Fibroblast of the conjunctiva (primary cell): ENCODE measurements at places on chromosomes 11 and 22.

- DNase-seq: no peak
Measured at GRCh38 chr11:46604796-46605195, 11.0 kb upstream of the AMBRA1 start.

- DNase-seq: no peak
Measured at GRCh38 chr11:77503006-77503405, 29.1 kb upstream of the PAK1 start.

DNA sequence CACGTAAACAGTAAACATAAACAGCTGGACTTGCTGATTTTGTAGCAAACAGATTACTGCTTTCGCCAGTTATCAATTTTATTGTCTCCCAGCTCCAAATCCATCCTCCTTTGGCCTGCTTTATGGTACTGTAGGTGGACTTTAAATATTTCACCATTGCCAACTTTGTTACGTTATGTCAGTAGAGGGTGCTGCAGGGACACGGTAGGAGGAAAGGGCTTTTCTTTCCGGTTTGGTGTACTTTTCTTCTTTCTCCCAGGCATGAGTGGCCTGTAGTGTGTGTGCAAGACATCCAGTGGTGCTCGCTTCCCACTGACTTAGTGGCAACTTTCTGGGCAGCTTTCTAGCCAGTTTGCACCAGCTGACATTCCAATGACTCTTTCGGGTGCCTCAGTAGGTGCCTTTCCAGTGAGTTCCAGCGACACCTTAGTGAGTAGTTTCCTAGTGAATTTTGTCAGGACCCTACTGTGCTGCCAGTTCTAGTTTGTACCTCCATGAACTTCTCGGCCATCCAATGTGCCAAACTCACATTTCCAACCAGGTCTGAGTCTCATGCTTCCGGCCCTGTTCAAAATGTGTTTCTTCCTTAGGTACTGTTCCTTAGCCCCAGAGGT lies 267.6 kb upstream of the TENM4 start:
- no peak for DNase-seq

DNA sequence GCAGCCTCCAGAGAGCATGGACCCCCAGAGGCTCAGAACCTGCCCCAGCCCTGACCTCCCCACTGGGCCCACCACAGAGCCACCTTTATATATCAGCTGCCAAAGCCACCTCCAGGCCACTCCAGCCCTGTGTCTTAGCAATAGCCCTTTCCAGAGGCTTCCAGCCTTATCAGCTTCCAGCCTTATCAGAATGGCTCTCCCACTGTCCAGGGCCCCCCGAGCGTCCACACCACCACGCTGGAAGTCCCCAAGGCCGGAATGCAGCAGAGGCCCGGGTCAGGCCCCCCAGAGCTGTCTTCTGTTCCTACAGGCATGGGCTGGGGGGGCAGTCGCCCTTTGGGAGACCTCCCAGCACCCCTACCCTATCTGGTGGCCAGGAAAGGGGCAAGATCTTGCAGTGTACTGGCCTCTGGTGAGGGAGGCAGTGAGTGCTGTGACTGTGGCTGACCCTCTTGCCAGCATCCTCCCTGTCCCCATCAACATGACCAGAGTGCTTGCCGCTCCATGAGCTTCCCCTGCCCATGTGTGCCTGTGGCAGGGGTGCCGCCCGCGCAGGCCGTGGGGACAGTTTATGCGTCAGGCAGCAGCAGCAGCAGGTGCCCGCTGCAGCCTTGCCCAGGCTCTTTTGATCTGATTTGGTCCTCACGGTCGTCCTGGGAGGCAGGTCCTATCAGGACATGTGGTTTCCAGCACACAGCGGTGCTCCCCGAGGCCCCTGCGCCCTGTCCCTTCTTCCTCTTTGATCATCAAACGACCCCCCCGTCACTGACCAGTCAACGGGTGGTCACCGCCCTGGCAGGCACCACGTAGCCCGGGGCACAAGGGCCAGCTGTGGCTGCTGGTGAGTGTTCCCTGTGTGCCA lies 15.9 kb downstream of the OSBPL5 start:
- no peak for DNase-seq

- DNase-seq: no peak
Measured at GRCh38 chr11:10618490-10618889, 50.0 kb upstream of the LYVE1 start.

DNA sequence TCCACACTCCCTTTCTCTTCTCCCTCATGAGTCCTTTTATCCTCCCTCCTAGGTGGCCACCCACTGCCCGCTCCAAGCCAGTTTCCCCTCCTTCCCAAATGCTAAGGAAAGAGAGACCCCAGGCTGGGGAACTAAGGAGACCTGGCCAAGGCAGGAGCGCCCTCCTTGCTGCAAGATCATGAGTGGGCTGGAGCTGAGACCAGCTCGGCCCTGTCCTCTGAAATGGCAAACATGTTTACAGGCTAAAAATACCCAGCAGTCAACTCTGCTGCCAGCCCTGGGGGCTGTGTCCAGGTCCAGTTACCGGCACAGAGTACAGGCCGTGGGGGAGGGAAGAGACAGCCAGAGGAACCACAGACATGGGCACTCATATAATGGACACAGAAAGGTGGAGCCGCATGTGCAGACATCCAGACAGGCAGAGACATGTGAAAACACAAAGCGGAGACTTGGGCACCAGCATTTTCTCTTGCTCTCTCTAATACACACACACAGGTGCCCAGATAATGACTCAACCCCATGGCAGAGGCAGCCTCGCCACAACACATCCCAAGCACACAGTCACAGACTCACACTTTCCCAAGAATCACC lies 1.2 kb upstream of the AHNAK start:
- no peak for DNase-seq

DNA sequence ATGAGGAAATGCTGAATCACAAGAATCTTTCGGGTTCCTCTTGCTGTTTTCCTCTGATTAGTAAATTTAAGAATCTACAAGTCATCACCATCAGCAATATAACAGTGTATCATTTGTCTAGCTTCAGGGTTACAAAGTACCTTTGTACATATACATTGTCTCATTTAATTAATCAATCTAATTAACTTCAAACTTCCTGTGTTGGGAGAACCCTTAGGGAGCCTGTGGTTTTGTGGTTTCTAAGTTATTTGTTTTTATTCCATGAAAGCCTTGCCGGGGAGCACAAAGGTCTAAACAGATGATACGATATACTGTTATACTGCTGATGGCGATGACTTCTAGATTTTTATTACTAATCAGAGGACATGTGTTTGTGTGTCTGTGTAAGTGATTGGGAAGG lies 41.0 kb downstream of the TIMP3 start:
- DNase-seq: no peak
